ENCODE measurements at places on chromosomes 3 and 15. TPM values are rescaled to one million over a fixed set of nuclear protein-coding genes. Genes with fewer than 3 reads are reported as not detected.

ARHGAP31 gene
- polyA plus RNA-seq = 13.9 TPM

RTP4 gene
- 0.60 TPM for polyA plus RNA-seq

CDC25A gene
- 11.7 TPM for polyA plus RNA-seq

TRPM1 gene
- 0.47 TPM for polyA plus RNA-seq

POPDC2 gene
- polyA plus RNA-seq = 3.5 TPM

RASGRP1 gene
- polyA plus RNA-seq = 11.0 TPM

TYRO3 gene
- 148 TPM for polyA plus RNA-seq

ACAP2 gene
- 38.5 TPM for polyA plus RNA-seq

ISLR gene
- 65.0 TPM for polyA plus RNA-seq

P2RY1 gene
- 3.4 TPM for polyA plus RNA-seq

FANCD2OS gene
- 0.13 TPM for polyA plus RNA-seq

TRANK1 gene
- polyA plus RNA-seq = 7.5 TPM

ZNF385D gene
- 15.1 TPM for polyA plus RNA-seq

SPINT1 gene
- polyA plus RNA-seq = 70.1 TPM

CPNE9 gene
- 0.13 TPM for polyA plus RNA-seq

WDR93 gene
- polyA plus RNA-seq = 2.4 TPM

SNRPN gene
- 246 TPM for polyA plus RNA-seq

BCHE gene
- polyA plus RNA-seq = 12.3 TPM

ANKUB1 gene
- polyA plus RNA-seq = not detected

RARB gene
- polyA plus RNA-seq = 56.3 TPM

COPG1 gene
- polyA plus RNA-seq = 151 TPM

GOLGA6L4 gene
- 11.6 TPM for polyA plus RNA-seq

PPP1R14D gene
- polyA plus RNA-seq = 0.49 TPM

CCDC39 gene
- polyA plus RNA-seq = 5.1 TPM

MEIS2 gene
- polyA plus RNA-seq = 164 TPM

PLS1 gene
- 31.8 TPM for polyA plus RNA-seq

CLDN16 gene
- 42.0 TPM for polyA plus RNA-seq

IGF2BP2 gene
- polyA plus RNA-seq = 93.9 TPM

C3orf70 gene
- polyA plus RNA-seq = 8.8 TPM

TMIE gene
- 1.3 TPM for polyA plus RNA-seq

C3orf49 gene
- polyA plus RNA-seq = not detected

ARL13B gene
- 23.5 TPM for polyA plus RNA-seq

SCN11A gene
- polyA plus RNA-seq = 1.0 TPM

PARP6 gene
- 128 TPM for polyA plus RNA-seq

CCR3 gene
- not detected for polyA plus RNA-seq

SAMMSON gene
- 0.04 TPM for polyA plus RNA-seq

EXOSC7 gene
- polyA plus RNA-seq = 47.3 TPM

CFAP92 gene
- 1.1 TPM for polyA plus RNA-seq

CHRNA5 gene
- polyA plus RNA-seq = 11.1 TPM

STRC gene
- 1.7 TPM for polyA plus RNA-seq

CRABP1 gene
- 72.9 TPM for polyA plus RNA-seq

PLSCR2 gene
- polyA plus RNA-seq = 1.5 TPM

UNC45A gene
- polyA plus RNA-seq = 63.0 TPM

FAM3D gene
- 1.8 TPM for polyA plus RNA-seq

PIAS1 gene
- 50.8 TPM for polyA plus RNA-seq

LRRIQ4 gene
- polyA plus RNA-seq = 0.17 TPM

RLBP1 gene
- not detected for polyA plus RNA-seq
